Stimulated activated CD4-positive, alpha-beta T cell treated with anti-CD3 and anti-CD28 coated beads, Interleukin-4, amount 100 ng/mL, for 24 hours (primary cell): ENCODE measurements at places on chromosomes 2 and 18.
A peak's percentile ranks its signal among the peaks of the same experiment; 100 is the strongest.

DNA sequence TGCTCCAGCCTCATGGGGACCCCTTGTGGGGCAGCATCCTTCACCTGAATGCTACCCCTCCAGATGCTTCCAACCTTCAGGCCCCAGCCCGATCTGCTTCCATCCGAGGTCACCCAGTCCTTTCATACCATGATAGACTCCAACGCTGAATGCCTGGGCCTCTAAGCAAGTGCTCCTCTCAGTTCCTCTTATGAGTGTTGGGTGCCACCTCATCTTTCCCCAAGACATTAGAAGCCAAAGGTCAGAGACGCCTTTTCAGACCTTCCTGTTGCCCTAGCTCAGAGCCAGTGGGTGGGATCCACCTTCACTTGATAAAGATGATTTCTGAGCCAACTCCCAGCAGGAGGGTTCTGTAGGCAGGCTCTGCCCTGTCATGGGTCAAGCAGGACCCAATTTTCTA is 174.5 kb upstream of the MGAT5 start:
- DNase-seq: no peak

DNA sequence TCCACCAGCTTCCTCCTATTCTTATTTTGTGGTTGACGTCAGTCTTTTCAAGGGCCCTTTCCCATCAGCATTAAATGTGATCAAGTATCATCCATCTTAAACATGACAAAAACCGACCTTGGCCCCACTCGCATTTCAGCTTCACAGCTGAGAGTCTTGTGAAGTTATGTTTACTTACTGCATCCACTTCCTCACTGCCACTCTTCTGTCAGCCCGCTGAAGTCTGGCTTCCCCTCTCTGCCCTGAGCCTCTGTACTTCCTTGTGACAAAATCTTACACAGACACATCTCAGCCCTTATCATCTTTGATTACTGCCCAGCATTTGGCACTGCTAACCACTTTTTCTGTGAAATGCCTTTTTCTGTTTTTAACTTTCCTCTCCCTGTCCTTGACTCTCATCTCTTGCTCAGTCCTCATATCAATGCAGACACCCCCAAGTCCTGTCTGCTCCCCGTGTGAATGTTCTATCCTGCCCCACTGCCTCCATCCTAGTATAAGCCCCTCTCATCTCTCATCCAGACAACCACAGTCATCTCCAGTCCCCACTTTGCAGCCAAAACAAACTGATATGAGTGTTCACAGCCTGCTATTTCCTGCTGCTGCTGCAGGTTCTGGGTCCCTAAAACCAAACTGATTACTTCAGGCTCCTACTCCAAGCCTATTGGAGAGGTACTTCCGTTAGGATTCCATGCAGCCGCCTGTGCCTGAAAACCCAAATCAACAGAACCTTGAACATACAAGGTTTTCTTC is 31.4 kb downstream of the FOSL2 start:
- DNase-seq: peak; percentile 18

DNA sequence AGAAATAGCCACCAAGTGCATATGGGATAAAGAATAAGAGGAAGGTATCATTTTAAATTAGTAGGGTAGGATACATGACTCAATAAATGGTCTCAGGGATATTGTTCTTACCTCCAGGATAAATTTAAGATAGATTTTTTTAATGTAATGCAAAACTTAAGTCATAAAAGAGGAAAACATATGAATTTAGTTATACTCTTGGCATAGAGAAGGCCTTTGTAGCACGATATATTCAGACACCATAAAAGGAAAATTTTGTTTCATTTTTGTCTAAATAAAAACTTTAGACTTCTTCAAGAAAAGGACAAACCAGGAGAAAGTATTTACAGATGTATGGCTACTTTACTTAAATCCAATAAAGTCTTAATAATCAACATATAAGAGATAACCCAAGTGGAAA is 78.5 kb upstream of the CAB39 start:
- DNase-seq: no peak

- no peak for DNase-seq
Observed at GRCh38 chr2:162732946-162733698, 105.4 kb downstream of the KCNH7 start.

DNA sequence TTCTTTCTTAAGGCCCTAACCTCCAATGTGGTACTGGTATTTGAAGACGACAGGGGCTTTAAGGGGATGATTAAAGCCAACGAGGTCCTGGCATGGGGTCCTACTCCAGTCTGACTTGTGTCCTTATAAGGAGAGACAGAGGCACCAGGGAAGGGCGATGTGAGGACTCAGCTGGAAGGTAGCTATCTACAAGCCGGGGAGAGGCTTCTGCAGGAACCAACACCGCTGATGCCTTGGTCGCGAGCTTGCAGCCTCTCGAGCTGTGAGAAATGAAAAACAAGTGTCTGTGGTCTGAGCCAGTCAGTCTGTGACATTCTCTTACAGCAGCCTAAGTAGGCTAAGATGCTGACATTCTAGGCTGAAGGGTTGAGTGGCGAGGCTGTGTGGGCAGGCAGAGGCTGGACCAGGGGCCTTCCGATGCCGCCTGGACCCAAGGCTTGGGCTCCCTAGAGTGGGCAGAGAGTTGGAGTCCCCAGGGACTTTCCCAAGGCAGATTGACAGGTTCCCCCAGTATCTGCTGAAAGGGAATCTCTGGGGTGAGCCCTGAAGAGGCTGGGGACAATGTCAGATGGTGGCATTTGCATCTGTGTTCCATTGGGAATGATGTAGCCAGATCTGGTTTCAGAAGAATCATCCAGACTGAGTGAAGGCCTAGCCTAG is 322.9 kb upstream of the HS6ST1 start:
- DNase-seq: no peak

- DNase-seq: no peak
Observed at GRCh38 chr2:44612276-44612675, 250.5 kb downstream of the CAMKMT start.

GRCh38 chr2:56127010-56127409 is 56.8 kb upstream of the CCDC85A start:
- no peak for DNase-seq

DNA sequence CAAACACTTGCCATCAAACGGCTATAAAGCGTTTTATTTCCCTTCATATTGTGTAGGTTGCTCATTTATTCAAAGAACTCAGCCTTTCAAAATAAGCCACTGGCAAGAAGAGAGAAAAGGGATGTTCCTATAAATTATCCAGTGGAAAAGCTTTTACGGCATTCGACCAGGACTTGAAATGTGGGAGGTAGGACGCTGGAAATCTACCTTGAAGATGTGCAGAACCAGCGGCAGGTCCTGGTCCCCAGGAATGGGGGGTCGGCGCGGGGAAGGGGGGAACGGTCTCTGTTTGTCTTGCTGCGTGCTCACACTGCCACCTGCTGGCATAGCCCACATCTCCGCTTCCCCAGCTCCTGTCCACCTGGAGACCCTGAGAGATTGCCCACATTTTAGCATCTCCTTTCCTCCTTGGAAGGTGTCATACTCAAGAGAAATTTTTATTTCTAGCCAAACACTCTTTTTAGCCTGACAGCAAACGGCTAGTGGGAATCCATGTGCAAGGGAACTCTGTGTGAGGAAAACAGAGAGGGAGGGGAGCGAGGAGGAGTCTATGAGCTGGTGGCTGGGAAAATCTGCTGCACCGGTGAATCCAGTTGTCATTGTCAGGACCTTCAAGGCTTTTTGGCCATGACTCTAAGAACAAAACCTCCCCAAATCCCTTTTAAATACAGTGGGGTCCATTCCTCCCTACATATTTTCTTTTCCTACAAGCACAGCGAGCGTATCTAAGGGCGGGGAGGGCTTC is 349.0 kb upstream of the PKDCC start:
- peak; percentile 12 for DNase-seq

- DNase-seq: no peak
Observed at GRCh38 chr2:24435391-24436316, 55.4 kb upstream of the NCOA1 start.
